Activated naive CD4-positive, alpha-beta T cell treated with anti-CD3 and anti-CD28 coated beads for 36 hours (primary cell): ENCODE measurements at places on chromosomes 4 and X.

- DNase-seq, result no peak
Measured at GRCh38 chrX:21493226-21493830, 119.1 kb downstream of the CNKSR2 start.

- DNase-seq, result no peak
Measured at GRCh38 chrX:20128670-20129069, 12.0 kb upstream of the MAP7D2 start.

DNA sequence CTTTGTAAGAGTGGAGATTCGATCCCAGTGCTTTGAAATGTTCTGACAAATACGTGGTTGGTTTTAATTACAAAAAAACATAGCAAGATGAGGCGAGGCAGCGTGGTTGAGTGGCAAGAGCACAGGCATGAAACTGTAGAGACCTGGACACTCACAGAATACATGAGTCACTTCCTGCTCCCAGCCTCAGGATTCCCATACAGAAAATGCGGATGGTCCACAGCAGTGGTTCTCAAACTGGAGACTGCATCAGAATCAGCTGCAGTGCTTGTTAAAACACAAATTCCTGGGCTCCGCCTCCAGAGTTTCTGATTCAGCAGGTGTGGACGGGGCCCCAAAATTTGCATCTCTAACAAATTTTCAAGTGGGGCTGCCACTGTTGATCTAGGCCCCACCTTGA, 10.1 kb downstream of the OTOP1 start:
- DNase-seq, result no peak

DNA sequence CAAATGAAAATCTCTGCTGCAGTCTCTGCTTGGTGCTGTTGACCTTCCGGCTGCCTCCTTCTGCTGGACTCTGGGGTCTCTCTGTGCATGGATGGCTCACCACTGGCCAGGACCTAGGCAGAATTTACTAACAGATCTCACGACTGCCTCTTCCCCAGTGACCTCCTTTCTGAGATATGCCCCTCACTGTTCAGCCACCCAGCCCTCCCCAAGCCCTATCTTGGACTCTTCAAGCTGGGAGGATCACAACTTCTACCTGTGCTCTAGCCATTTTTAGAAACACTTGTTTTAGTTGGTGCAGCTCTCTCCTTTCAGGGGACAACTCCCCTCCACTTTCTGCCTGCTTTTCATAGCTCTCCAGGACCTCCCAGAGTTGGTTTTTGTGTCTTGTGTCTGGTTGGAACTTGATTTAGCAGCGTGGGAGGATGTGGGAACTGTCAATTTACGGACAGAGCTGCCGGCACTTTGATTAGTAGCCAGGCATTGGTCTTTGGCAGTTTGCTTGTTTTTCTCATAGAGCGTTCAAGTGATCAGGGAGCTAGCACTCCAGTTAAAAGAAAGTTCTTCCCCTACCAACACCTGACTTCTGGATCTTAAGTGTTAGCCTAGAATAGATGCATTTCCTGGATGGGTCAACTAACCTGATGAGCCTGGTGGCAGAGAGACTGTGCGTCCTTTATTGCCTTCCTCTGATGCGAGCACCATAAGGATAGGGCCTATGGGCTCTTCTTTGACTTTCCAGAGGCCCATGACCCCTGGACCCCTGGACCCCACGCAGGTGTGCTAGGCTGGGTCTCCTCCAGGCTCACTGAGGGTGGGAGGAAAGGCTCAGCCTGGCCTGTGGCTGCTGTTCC, 6.5 kb downstream of the RGS12 start:
- no peak for DNase-seq

DNA sequence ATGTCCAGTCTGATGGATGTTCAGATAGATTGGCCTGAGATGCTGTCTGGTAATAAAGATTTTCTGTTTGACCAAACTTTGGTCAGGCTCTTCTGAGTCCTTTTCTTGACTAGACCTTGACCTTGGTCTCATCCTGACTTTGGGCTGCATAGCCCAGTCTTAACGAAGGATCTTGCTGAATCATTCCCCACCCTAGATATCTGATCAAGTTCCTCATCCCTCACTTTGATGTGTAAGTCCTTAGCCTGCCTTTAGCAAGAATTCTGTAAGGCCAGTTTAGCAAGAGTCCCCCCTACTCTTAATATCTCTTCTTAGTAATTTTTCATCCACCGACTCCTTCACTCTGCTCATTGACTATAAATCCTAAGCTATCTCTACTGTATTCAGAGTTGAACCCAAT, 244.4 kb upstream of the JADE1 start:
- DNase-seq, result no peak

DNA sequence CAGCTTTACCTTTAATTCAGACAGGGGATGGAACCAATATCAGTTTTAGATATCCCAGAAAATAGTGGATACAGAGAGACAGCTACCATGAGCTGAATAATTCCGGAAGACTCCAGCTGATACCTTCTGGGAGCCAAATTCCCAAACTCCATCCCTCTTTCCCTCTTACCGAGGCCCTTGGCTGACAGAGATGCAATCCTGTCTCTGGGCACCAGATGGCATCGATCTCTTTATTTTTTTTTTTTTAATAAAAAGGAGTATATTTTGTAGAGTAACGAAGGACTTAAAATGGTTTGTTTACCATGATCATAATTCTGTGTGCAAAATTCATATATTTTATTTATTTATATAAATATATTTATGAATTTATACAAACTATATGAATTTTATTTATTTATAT, 31.0 kb downstream of the RAB40A start:
- no peak for DNase-seq

- DNase-seq, result no peak
Measured at GRCh38 chrX:66677430-66677829, 38.6 kb upstream of the EDA2R start.

GRCh38 chrX:44480591-44480990, 62.1 kb downstream of the FUNDC1 start:
- DNase-seq, result no peak

DNA sequence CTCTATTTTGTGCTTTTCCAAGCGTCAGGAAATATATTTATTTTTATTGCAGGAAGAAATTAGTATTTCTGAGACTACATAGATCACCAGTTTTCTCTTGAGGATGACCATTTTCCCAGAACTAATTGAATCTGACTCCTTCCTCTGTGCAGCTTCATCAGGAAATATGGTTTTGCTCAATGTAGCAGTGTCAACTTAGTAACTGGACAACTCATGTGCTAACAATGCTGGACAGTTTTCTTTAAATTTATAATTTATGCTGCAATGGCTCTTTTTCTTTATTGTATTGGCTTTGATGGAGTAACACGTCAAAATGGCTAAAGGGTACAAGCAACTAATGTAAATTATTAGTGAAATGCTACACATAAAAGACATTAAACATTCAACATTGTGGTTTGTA, 531.5 kb downstream of the ANKRD50 start:
- DNase-seq, result no peak

GRCh38 chrX:138519296-138519695, 192.2 kb downstream of the FGF13 start:
- DNase-seq, result no peak

DNA sequence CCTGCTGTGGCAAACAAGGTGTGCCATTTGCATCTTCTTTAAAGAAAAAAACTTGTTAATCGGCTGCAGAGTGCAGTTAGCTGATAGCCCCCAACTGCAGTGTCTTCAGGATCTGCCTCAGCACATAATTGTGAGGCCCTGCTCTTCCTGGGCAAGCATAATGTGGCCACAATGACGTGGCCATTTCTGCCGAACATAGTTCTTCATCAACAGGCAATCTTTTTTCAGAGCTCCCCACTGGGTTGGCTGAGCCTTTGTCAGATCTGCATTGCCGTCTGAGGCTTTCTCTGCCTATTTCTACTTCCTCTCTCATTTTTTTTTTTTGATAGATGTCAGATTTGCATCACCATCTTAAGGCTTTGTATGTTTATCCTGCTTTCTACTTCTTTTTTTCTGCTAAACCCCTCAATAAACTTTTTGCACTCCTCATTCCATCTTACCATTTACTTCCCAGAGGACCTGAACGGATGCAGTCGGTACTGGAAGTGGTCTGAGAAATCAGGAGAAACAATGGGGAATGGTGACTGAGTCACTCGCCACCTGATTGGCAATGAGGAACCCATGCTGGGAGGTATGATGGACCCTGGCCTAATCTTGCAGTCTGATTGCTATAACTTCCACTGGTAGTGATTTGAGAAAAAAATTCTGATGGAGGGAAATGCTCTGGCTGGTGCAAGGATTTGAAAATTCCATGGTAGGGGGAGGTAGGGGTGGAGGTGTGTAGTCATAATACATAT, 21.2 kb upstream of the TAB3 start:
- DNase-seq, result peak; percentile 10

DNA sequence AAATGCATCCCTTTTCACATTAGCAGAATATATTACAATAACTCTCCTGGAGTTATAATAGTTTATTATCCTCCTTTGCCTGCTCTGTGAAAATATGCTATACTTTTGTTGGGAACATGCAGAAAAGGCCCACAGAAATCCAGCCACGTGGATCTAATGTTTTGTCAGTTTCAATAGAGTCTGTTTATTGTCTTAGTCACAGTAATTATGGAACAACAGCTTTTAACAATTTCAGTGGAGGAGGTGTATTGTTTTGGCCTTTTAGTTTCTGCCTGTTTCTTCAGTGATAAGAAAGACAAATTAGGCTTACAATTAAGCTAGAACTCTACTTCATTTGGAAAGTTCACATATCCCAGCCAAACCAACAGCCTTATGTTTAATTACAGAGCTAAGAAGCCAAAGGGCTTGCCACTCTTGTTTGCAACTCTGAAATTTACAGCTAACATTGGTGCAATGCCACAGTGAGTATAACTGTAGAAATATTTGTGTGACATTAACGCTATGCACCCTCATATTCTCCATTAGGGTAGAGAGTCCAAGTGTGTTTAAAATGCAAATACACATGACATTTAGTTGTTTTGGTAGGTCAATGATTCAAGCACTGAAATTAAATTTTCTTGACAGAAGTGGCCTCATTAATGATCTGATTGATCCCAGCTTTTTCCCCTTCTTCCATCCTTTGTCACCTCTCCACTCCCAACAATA, 175.8 kb downstream of the USP46 start:
- DNase-seq, result no peak

GRCh38 chrX:50905334-50905733, 5.2 kb upstream of the BMP15 start:
- peak; percentile 4 for DNase-seq

DNA sequence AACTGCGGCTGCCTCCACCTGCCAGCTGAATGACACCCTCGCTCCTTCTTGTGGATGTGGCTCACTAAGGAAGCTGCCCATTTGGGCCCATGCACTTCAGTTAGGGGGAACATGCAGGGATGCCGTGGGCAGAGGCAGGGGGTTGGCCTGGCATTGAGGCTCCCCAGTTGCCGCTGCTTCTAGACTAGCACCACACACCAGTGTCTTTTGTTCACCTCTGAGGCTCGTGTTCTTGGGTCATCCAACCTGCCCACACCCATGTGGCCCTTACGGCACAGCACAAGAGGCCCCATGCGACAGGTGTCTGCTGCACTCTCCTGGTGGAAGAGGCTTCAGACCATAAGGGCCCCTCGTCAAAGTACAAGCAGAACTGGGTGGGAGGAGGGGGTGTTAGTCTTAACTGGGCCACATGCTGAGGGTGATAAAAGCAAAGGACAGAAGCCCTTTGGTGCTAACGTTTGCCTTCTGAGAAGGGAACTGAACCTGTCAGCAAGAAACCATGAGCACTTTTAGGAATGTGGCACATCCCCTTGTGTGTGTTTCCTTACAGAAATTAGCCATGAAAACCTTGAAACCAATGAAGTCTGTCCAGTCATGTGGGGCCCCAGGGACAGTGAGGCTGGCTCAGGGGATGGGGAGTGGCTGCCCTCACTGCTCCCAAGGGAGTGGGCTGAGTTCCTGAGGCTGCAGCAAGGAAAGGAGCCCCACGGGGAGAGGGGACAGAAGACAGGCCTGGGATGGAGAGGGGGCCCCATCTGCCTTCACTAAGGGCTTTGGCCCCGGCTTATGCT, 39.2 kb downstream of the MAP7D3 start:
- no peak for DNase-seq

GRCh38 chrX:134971926-134972325, 18.9 kb upstream of the SMIM10 start:
- no peak for DNase-seq

- DNase-seq, result no peak
Measured at GRCh38 chr4:27763830-27764525, 903.3 kb downstream of the STIM2 start.
